ENCODE measurements at places on chromosomes 3 and 15.

GRCh38 chr15:90948506-90948905 is 6.2 kb upstream of the RCCD1 start:
- DNase-seq: no peak

DNA sequence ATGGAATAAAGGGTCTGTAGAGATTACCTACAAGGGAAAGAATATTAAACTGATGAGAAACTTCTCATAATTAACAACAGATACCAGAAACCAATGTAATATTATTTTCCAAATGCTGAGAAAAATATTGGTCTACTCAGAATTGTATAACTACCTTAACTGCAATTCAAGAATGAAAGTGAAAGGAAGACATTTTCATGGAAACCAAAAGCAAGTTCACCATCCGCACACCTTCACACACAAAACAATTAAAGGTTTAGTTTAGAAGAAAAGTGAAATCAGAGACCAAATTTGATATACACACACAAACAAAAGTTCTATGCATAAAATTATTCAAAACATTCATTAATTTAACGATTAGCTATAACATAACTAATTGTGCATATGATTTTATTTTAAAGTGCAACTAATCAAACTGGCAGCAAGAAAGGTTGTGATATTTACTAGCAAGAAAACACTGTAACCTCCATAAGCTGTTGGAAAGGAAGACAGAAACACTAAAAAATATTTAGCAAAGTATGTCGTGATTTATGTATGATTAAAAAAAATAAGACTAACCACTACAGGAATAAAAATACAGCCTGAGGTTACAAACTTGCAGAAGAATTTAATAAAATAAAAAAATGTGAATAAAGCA is 395.5 kb downstream of the FGF12 start:
- no peak for DNase-seq

DNA sequence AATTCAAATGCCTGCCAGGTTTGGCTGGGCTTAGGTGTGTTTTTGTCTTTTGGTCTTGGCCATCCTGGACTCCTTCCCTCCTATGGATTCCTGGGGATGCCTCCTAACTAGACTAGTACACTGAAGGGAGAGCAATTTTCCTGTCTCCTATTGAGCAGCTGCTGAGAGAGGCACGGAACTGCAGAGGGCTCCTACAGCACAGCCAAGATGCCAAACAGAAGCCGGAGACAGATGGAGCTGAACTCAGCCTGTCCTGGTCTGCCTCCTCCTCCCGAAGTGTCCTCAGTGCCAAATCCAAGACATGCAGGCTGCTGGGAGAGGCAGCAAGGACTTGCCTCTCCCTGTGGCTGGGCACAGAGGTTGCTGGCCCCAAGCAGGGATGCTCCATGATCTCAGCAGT is 256.6 kb upstream of the PROK2 start:
- peak; percentile 66 for DNase-seq

DNA sequence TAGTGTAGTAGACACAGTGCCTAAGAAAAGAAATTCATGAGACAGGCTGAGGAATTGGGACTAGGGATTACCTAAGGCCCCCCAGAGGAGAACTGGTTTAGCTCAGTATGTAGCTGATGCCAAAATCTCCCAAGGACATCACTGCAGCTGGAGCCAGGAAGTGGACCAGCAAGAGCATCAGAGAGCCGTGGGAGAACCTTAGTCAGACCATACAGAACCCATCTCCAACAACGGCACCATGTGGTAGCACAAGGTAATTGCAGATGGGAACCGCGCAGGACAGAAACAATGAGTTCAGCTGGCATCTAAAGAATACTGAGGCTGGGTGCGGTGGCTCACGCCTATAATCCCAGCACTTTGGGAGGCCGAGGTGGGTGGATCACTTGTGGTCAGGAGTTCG is 81.7 kb downstream of the WNT5A start:
- DNase-seq: no peak

GRCh38 chr3:140848666-140849065 is 93.0 kb upstream of the SLC25A36 start:
- DNase-seq: no peak

DNA sequence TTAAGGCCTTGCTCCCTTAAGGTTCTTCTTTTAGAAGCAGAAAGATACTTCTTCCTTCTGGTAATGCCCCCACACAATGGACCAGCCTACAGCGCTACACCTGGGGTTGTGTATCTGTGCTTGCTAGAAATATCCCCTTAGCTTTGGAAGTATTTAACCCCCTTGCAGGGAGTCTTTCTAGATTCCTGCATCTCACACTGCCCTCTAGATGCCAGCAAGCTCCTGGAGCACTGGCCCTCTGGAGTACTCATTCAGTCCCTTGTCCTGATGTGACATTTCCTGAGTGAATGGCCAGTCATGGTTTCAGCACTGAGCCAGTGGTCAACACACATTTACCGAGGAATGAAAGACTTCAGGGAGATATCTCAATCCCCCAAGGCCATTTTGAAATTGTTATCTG is 30.4 kb upstream of the RBP2 start:
- DNase-seq: peak; percentile 20

DNA sequence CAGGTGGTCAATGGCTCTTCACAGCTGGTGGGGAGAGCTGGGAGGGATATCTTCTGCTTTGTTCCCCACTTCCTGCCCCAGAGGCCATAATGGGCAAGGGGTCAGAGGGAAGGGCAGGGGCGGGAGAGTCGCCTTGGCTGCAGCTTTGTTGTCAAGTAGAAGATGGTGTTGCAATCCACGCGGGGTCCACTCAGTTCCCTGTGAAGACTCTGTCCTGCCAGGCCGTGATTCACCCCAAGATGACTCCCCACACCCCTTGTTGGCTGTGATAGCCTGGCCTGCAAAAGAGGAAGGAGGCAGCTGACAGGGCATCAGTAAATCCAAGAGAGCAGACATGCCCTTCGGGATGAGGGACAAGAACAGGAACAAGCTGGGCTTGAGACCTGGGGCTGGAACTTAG is 6.9 kb downstream of the GALNT15 start:
- no peak for DNase-seq

DNA sequence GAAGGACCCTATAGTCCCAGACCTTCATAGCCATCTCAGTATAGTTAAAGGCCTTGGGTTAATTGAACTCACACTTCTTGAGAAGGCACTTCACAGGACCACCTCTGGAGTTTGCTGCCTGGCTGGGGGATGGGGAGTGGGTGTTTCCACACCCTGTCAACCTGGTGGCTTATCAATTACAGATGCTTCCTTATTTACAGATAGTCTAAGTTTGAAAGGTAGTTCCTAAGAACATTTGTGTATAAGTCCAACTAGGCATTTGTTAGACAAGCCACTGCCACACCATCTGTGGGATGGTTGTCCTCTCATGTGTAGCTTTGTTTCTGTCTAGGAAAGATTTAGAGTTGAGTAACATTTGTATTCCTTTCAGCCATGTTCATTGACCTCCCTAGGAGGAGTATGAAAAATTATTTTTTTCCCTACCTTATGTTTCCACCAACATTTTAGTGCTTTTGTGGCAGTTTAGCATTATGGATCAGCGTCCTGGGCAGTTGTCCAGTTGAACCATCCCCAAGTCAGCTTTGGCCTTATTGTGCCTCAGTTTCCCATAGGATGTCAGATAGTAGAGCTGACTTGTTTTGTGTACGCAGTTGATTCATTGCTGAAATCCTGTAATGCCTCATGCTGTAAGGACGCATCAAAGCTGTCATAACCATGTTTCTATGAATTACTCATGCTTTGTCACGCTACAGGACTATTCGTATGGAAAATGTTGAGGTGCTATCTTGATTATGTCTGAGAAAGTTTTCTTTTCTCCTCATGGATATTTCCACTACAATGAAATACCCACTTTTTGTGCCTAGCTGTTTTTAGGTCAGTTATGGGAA is 21.2 kb upstream of the SIAH2 start:
- DNase-seq: no peak

DNA sequence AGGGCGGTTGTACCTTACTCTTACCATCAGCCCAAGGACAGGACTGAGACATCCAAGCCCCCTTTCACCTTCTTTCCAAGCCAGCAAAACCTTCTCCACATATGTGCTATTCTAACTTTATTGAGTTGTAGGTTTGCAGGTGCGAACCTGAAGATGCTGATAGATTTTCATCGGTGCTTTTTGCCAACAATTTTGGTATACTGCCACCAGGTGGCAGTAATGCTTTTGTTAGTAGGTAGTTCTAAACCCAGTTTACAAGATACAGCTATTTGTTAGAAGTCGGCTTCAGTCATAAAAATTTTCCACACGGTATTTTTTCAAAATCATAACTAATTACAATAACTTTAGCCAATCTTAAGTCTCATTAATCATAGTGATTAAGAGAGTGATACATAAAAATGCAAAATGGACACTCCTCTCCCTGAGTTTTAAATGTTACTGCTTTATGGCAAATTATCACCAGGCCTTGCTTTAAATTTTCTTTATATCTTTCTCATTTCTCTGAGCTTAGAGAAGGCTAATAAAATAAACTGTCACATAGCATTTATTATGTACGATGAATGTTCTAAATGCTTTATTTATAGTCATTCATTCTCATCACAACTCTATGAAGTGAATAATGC is 636 bp downstream of the TBC1D21 start:
- DNase-seq: no peak

DNA sequence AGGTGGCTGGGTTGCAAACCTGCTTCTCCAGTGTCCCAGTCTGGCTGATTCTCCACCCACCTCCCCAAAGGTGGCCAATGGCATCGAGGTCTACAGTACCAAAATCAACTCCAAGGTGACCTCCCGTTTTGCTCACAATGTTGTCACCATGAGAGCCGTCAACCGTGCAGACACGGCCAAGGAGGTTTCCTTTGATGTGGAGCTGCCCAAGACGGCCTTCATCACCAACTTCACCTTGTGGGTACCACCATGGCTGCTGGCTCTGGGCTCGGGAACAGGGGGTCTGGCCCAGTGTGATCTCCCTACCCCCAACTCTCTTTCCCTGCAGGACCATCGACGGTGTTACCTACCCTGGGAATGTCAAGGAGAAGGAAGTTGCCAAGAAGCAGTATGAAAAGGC is 1.8 kb downstream of the ITIH3 start:
- DNase-seq: no peak

GRCh38 chr3:126056088-126056487 is 27.8 kb downstream of the SLC41A3 start:
- DNase-seq: no peak

DNA sequence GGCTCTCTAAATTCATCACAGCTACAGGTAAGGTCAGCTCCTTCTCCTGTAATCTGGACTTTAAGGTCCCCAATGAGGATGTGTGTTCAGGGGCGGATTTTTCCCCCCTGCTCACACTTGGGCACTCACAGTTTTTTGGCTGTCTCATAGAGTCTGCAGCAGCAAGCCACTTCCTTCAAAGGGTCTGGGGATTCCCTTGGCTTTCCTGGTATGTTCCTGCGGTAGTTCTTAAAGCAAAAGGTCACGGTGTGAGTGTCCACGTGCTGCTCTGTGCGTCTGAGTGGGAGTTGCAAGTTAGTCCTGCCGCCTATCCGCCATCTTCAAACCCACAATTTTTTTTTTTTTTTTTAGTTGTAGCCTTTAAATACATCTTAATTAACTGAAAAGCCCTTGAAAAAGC is 15.4 kb upstream of the CFAP20DC start:
- no peak for DNase-seq

DNA sequence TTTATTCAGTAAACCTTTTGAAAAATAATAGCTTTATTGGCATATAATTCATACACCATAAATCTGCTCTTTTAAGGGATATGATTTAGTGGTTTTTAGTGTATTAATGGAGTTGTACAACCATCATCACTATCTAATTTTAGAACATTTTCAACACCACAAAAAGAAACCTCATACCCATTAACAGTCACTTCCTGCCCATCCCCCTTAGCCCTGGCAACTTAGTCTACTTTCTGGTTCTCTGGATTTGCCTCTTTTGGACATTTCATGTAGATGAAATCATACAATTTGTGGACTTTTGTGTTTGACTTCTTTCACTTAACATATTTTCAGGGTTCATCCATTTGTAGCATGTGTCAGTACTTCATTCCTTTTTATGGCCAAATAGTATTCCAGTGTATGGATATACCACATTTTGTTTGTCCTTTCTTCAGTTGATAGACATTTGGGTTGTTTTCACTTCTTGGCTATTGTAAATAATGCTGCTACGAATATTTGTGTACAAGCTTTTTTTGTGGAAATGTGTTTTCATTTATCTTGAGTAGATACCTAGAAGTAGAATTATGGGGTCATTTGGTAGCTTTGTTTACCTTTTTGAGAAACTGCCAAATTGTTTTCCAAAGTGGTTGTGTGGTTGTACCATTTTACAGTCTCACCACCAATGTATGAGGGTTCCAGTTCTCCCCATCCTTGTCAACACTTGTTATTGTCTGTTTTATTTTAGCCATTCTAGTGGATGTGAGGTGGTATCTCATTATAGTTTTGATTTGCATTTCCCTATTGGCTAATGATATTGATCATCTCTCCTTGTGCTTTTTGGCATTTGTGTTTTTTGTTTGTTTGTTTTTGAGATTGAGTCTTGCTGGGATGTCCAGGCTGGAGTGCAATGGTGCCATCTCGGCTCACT is 45.8 kb downstream of the SMAD3 start:
- no peak for DNase-seq

GRCh38 chr15:70279096-70279495 is 181.4 kb upstream of the TLE3 start:
- DNase-seq: no peak

GRCh38 chr3:5531741-5532290 is 344.3 kb downstream of the EDEM1 start:
- DNase-seq: no peak

GRCh38 chr3:43624619-43625305 is 3.0 kb upstream of the ANO10 start:
- DNase-seq: no peak

DNA sequence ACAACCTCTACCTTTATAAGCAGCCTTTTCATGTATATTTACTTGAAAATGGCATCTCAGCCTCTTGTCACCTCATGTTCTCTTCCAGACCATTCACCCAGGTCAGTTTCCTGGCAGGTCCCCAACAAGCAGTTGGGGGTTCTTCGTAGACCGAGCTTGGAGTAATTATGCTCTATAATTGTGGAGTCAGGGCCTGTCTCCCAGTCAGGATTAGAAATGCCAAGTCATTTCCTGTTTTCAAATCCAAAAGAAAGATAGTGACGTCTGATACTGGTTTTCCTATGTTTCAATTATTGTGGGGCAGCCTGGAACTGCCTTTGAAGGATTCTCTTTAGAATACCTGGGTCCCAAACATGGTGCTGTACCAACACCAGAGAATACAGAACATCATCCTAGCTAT is 430.6 kb downstream of the MECOM start:
- DNase-seq: no peak

DNA sequence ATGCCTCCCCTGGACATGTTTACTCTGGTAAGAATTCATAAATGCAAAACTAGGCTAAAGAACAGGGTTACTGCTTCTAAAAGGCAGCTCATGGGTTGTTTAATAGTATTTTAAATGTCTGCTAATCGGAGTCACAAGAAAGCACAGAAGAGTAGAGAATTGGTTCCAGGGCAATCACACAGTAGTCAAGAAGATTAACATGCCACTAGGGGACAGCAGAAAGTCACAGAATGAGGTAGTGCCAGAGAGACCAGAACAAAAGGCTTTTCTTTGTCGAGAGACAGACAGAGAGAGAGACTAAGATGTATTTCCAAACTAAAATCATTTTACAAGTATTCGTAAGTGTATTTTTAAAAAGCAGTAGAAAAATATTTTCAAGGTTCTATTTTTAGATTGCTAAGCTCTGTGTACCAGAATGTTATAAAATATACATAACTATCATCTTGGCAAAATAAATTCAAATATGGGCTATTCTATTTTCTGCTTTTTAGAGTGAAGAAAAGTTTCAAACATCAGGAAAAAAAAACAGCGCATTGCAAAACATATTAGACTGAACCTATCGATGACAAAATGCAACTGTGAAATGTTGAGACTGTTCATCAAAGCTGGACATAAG is 78.3 kb upstream of the CDIN1 start:
- DNase-seq: peak; percentile 95

- no peak for DNase-seq
Measured at GRCh38 chr3:5298453-5298852, 110.9 kb downstream of the EDEM1 start.

Data from hippocampal formation (tissue), 2 donors.